CD14-positive monocyte (primary cell): ENCODE measurements at places on chromosomes 11 and 22. TPM values are rescaled to one million over a fixed set of nuclear protein-coding genes. Genes with fewer than 3 reads are reported as not detected.

DNA sequence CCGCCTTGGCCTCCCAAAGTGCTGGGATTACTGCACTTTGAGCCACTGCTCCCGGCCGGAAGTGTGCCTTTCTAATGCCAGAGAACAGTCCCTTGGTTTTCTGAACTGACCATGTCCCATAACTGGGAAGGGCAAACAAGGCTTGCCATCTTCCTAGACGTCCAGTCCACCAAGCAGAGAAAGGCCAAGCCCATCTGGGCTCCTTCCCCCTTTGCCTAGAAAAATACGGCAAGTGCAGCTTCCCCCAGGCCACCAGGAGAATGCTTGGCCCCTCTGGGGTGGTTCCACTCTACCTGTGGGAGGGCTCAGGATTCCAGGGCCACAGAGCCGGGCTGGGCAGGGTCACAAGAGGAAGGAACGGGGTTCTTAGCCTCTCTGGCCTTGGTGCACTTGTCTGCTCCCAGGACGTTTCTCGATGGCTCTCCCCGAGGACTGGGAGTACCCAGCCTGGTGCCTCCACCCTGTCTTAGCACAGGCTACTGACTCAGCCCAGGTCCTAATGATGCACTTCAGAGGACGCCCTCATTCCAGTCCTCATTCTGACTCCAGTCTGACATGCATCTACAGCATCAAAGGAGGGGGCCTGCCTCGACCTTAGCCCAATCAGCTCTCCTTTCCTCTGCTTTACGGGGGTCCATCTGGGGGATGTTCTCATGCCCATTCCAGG, 1.2 kb downstream of the USP2 start:
- DNase-seq = peak; percentile 11

ADM2 gene
- not detected for polyA plus RNA-seq

DNA sequence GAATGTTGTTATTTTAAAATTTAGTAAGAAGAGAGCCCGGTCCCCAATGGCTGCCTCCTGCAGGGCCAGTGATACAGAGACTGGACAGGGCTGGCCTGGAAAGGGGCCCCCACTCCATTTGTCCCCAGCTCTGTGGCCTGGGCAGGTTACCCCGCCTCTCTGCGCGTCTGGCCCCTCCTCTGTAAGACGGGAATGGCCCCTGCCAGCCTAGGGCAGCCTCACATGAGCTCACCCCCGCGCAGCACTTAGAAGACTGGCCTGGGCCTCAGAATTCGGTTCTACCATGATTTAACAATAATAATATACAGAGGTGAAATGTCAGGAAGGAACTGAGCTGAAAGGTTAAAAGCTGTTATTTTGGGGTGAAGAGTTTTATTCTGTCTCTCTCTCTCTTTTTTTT, 1.3 kb downstream of the APOBEC3G start:
- DNase-seq = no peak

TRIM68 gene
- 4.9 TPM for polyA plus RNA-seq

SYT13 gene
- polyA plus RNA-seq = not detected

KIRREL3 gene
- not detected for polyA plus RNA-seq

- DNase-seq = no peak
Measured at GRCh38 chr11:102430158-102430836, 22.3 kb downstream of the TMEM123 start.
